Stimulated activated CD4-positive, alpha-beta T cell treated with anti-CD3 and anti-CD28 coated beads, Interleukin-12 subunit alpha, Interleukin-12 subunit beta, amount 100 ng/mL, for 24 hours (primary cell): ENCODE measurements at places on chromosomes 13 and 19.

DNA sequence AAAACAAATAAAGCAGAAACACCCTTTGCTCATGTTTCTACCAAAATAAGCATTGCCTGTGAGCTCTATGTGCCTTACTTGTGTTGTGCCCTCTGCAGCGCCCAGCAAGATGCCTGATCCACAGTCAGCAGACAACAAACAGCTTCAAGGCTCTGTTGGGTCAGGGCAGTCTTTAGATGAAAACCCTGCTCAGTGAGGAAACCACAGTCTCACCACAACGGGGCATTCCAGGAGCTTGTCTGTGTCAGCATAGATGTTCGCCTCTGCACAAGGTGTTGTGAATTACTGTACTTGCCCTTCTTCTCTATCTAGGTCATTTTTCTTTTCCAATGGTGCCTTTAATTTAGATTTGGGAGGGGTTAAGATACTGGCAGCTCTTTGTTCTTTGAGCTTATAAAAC, 251.9 kb downstream of the COL4A1 start:
- DNase-seq = no peak

GRCh38 chr13:76067850-76068249, 431.7 kb downstream of the LMO7 start:
- no peak for DNase-seq

DNA sequence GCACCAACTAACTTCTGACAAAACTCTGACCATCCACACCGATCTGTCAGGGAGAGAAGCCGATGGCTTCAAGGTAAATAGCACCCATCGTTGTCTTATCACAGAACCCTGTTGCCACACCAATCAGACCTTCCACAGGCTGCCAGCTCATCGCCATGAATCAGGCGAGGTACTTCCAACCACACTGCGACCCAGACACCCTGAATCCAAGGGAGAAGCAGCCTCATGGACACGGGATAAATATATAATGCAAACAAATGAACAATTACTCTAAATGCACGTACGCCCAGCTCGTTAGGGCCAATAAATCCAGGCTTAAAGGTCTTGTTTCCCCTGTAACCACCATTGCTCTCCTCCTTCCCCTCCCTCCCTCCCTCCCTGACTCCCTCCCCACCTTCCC, 20.8 kb downstream of the RANBP3 start:
- DNase-seq = no peak

DNA sequence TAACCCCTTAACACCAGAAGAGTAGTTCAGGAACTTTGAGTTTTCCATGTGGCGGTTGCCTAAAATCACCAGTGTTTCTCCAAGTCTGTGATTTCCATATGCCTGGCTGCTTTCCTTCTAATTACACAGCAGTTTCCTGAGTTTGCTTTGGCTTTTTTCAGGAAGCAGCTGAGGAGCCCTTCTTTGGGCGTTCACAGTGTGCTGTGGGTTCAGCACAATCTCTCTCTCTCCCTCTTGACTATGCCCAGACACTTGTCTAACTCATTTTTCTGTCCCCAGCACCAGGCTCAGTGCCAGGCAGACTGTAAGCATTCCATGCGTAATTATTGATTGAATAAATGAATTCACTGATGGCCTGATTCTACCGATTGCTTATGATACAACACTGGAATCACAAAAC, 19.7 kb downstream of the SCEL start:
- no peak for DNase-seq

DNA sequence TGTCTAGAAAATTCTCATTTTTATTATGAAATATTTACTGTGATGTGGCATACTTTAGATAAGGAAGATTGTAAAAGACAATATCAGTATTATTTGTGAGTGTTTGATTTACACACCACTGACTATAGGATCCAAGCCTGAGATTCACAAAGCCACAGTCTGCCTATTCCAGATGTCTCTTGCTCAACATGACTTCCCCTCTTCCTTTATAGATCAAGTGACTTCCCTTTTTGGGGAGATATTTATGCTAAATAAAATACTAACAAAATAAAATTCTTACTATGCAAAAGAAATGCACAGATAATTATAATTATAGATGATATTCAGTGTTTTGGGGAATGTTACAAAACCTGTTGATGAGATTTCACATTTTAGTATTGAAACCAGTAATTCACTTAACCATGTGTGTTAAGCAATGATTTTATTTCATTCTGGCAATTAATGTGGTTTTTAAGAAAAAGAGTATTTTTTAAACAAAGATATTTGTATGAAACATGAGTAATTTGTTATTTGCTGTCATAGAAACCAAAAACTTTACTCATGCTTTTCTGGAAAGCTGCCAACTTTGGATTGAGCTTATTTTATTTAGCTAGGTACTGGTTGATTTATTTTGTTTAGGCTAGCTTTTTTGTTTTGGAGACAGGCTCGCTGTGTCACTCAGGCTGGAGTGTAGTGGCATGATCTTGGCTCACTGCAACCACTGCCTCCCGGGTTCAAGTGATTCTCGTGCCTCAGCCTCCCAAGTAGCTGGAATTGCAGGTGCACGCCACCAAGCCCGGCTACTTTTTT, 13.7 kb upstream of the GPR183 start:
- no peak for DNase-seq

GRCh38 chr19:425056-425455, 16.1 kb upstream of the C2CD4C start:
- DNase-seq = no peak

DNA sequence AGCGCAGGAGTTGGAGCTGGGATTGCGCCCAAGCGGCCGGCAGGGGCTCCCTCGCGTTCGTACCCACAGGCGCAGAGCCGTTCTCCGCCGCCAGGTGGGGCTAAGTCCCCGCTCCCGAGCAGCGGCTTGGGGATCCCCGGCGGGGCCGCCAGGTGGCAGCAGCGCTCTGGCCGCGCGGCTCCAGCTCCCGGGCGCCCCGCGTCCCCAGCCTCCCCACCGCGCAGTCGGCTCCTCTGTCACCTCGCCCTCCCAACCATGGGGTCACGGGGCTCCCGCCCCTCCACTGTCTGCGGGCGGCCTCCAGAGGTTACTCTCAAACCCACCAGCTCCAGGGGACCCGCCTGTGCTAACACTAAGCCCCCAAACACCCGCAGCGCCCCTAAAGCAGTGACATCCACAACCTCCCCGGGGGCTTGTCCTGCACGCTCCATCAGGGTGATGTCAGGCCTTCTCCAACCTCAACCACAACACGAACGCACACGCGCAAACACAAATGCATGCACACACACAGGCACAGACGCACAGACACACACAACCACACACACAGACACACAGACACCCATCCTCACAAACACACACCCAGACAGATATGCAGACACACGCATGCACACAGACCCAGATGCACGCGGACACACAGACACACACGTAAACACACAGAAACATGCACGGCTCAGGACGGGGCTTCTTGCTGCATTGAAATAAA, 18.4 kb upstream of the KCTD15 start:
- DNase-seq = peak; percentile 74

DNA sequence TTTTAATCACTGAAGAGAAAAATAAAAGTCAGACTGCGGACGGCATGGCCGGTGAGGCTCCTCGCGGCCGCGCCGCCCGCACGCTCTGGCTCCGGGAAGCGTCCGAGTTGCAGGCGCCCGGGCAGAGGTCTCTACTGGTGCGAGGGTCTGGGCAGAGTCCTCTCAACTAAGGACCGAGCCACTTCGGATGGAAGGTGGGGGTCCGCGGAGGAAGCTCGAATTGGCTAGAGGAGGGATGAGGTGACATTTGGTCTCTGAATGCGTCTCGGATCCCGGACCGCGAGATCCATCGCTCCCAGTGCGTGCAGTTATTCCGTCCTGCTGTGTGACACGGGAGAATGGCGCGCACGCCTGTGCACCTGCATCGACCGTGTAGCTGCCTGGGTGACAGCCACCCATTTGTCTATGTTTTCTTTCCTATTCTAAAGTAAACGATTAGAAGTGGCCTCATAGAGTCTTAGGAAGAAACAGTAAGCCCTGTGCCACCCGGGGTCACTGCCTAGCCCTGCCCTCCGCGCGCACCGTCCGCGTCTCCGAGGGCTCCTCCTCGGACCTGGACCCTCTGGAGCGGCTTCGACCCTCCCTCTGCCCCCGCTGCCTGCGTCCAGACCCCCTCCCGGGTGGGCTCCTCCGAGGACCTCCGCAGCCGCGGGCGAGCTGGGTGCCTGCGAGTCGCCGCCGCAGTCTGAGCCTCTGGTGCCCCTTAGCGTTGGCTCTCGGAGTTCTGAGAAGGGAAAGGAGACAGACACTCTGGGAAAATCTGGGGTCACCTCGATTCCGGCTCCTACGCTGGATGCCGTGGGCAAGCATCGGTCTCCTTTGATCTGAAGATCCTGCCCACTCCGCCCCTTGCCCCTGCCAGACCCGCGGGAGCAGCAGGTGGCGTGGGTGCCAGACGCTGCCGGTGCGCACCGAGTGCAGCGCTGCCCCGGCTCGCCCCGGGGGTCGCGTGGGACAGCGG, 347.4 kb downstream of the LIG4 start:
- DNase-seq = no peak

DNA sequence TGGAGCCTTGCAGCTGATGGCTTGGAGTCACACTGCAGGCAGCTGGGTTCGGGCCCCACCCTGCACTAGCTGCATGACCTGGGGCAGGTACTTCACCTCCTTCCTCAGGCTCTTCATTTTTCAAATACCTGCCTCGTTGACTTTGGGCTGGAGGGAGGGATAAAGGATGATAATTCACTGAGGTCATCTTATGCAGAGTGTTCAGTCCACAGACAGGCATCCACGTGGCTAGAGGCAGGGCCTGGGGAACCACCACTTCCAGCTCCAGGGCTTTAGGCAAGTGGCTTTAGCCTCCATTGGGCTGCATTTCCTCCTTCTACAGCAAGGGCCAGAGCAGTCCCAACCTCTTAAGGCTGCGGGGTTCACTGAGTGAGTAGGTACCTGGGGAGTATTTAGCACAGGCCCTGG, 84.8 kb downstream of the SIPA1L3 start:
- no peak for DNase-seq

DNA sequence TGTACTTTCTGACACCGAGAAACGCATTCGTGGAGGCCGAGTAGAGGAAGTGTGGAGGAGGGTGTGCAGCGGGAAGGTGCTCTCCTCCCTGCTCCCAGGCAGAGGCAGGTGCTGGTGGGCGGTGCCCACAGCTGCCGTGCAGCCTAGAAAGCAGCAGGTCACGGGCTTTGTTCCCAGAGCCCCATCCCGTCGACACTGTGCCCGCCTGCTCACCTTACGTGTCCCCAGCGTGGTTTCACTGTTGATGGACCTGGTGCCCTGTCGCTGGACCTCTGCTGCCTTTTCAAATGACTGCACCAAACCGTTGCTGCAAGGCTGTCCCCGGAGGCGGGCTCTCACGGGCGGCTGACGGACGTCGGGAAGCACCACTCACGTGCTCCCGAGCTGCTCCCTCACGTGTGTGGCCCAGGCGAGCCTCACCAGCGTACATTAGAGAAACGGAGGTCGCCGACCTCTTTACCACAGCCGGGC, 20.8 kb downstream of the PLEKHJ1 start:
- DNase-seq = no peak

GRCh38 chr13:74444161-74444571, 310.0 kb upstream of the KLF12 start:
- no peak for DNase-seq

DNA sequence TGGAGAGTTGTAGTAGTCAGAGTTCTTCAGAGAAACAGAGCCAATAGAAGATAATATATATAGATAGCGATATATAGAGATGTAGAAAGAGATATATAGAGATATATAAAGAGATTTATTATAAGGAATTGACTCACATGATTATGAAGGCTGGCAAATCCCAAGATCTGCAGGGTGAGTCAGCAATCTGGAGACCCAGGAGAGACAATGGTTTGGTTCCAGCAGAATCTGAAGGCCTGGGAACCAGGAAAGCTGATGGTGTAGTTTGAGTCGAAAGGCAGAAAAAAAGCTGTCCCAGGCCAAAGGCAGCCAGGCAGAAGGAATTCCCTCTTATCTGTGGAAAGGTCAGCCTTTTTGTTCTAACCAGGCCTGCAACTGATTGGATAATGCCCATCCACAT, 194.1 kb downstream of the NUFIP1 start:
- no peak for DNase-seq

- DNase-seq = no peak
These were observed 32.5 kb downstream of the CAPN12 start for GRCh38 chr19:38711726-38712153.

GRCh38 chr13:94674609-94675348, 37.6 kb downstream of the SOX21 start:
- peak; percentile 18 for DNase-seq
